Foreskin keratinocyte (primary cell): ENCODE measurements at places on chromosomes 12 and 14.

DNA sequence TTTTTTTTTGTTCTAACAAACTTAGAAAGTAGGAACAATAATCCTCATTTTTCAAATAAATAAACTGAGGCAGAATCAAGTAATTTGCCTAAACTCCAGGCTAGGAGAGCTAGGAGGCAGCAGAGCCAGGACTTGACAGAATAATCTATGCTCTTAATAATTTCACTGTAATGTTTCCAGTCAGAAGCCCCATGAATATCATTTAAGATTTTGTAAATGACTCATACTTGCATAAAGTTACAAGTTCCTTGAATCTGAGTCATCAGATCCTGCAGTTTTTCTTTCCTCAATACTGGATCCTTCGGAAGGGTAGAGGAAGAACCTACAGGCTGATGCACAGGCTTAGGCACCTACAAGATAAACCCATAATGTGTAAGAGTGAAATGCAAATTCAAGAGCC, 29.0 kb downstream of the CAPRIN2 start:
- peak; percentile 72 for DNase-seq

GRCh38 chr12:105281694-105282049, 45.7 kb upstream of the APPL2 start:
- DNase-seq = no peak

- no peak for DNase-seq
Measured at GRCh38 chr12:98449584-98449983, 65.8 kb upstream of the TMPO start.

DNA sequence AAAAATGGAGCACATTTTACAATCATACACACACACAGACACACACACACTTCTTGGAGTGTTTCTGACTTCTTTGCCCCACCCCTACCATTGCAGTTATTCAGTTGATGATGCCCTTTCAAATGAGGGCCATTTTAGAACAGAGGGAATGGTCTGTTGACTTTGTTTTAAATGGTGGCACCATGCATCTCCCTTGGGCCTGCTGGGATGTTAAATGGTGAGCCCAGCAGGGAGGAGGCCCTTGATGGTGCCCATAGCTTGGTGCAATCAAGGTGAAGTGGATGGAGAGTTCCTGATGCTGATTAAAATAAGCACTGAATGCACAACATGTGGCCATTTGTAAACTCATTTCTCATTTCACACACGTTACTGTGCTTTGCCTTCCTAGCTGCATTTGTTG, 13.3 kb downstream of the C12orf75 start:
- no peak for DNase-seq

GRCh38 chr12:109461049-109461845, 15.9 kb downstream of the KCTD10 start:
- no peak for DNase-seq
